NCI-H1694 (cell line): ENCODE measurements at places on chromosomes 6 and 20.

GRCh38 chr6:150534553-150534952 is 65.1 kb upstream of the PLEKHG1 start:
- no peak for DNase-seq

GRCh38 chr20:13873831-13874230 is 89.0 kb downstream of the NDUFAF5 start:
- no peak for DNase-seq

- no peak for DNase-seq
These were observed 39.7 kb downstream of the PIM1 start for GRCh38 chr6:37209461-37210205.

DNA sequence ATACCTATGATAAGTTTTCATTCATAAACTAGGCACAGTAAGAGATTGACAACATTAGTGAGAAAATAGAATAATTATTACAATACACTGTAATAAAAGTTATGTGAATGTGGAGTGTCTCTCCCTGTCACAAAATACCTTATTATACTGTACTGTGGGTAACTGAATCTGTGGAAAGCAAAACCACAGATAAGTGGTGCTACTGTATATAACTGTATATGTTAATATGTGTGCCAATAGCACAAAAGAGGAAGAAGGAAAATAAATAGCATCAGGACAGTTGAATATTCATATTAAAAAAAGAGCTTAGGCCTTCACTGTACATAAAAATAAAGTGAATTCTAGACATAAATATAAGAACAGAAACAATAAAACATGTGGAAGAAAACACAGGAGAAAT is 243.5 kb downstream of the CDKAL1 start:
- DNase-seq = no peak

DNA sequence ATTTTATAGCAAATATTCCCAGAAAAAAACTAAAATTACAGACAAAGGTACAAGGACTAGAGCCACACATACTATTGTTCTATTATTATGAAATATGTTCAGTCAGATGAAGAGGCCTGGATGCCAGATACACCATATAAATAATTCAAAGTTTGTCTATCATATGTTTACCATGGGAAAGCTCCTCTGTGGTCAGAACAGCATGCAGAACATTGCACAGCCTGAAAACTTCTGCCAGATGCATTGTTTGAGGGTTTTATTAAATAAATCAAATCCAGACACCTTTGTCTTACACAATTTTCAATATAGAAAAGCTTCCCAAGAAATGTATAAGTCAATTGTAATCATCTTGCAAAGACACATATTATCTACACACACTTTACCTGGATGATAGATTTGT is 35.0 kb upstream of the COL21A1 start:
- DNase-seq = no peak

DNA sequence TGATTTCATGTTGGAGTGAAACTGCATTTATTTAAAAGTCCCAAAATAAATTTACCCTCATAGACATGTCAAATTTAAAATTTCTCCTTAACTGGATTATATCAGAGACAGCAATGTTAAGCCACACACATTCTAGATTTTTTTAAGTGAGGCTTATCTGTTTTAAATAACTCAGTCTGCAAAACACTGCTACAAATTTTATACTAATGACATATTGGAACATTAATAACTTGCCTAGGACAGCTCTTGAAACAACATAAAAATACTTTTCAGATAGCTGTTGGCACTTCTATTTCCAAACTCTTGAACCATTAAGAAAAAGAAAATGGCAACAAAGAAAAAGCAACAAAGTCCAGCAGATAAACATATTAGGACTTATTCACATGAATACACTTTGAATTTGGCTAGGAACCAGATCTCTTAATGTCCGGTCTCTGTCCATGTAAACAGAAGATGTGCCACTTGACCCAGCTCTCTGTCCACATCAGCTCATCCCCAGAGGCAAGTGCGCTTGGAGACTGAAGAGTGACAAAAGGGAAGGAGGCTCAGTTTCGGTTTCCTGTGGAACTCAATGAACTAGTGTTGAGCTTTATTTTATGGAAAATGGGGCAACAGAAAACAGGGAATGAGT is 219.3 kb upstream of the THBS2 start:
- DNase-seq = no peak

DNA sequence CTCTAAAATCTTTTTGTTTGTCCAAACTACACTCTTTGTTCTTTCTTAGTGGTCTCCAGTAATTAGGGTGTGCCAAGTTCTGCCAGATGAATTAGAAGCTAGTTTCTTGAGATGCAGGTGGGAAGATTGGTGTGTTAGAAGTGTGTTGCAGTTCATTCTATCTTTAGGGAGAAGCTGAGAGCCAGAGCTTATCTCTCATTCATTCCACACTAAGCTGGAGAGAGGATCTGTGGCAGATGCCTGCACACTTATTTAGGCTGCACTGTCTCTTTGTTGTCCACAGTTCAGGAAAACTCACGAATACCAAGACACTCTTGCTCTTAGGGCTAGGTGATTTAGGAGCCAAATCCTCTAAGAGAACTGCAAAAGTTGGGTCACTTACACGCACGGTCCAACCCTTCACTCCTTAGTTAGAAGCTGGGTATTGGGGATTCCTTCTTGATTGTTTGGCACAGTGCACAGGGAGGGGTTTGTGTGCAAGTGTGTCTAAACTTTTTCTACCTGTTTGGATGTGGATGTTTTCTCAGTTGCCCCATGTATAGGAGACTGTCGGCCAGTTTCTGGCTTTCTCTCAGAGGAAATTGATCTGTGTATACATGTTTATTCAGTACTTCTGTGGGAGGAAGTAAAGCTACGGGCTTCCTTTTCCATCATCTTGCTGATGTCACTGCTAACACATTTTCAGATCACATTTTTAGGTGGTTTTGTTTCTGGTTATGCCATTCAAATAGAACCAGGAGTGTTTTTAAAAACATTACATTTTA is 49.5 kb downstream of the SMAP1 start:
- no peak for DNase-seq

DNA sequence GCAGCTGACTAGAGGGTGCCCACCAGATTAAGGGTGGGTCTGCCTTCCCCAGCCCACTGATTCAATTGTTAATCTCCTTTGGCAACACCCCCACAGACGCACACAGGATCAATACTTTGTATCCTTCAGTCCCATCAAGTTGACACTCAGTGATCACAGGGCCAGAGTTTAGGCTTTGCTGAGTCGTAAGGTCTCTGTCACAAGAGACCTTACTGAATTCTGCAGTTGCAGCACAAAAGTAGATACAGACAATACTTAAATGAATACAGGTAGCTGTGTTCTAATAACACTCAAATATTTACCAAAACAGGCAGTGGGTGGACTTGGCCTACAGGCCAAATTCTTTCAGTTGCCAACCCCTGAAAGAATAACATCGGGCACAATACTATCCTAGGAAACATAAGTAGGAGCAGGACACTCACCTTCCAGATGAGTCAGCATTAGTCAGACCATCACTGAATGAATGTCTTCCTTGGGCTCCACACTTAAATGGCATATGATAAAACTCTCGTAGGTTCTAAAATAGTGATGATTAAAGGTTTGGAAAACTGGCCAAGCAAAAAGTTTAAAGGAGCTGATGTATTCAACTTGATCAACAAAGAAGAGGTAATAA is 190.0 kb downstream of the UBE3D start:
- no peak for DNase-seq

GRCh38 chr6:24960991-24961475 is 25.3 kb upstream of the RIPOR2 start:
- DNase-seq = no peak

DNA sequence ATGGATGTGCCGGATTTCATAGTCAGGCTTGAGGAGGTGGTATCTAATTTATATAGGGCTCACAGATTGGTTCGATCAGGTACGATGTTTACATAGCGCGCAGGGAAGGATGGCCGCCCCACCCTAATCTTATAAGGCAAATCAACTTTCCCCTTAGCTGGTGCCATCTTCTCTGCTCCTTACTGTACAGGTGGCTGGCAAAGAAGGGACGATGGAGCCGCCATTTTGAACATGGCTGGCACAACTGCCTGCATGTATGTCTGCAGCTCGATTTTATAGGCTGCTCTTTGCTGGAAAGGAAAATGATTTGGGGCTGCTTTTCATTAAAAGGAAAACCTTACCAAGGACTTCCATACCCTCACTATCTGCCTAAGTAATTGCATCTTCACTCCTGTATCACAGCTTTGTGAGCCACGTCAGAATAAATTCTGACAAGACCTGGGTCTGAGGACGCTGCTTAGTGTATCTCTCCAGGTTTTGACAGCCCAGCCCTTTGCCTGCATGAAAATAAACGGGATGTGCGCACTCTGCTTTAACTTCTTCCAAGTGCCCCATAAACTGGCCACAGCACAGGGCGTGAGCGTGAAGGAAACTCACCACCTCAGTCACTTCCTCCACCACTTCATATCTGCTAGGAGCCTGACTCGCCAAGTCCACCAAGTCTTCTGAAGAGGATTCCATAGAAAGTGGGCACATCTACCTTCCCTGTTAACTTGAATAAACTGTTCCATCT is 109.4 kb upstream of the ARMC2 start:
- no peak for DNase-seq

GRCh38 chr20:40954521-40955165 is 74.0 kb upstream of the TOP1 start:
- DNase-seq = no peak
